ENCODE measurements at places on chromosomes 16 and 17. TPM values are rescaled to one million over a fixed set of nuclear protein-coding genes. Genes with fewer than 3 reads are reported as not detected.

DNA sequence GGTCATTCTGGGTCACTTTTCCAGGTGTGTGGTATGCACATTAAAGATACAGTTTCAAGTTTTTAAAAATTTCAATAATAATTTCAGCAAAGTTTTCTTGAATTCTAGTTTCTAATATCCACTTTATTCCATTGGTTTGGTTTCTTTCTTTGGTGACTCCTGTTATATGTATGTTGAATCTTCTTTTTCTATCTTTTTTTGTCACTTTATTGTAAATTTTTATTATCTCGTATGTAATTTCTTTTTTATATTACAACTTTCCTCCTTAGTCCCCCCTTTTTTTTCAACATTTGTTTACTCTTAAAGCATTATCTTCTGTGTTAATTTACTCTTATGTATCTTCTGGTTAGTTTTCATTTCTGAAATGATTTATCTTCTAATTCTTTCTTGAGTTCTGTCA lies 57.5 kb downstream of the NF1 start:
- no peaks in the 10 kb centered on the region for H3K36me3 ChIP-seq
- no peaks in the 10 kb centered on the region for H3K4me1 ChIP-seq
- DNase-seq: no peak
- no peak overlapping the region for H3K27ac ChIP-seq
- no peaks in the 10 kb centered on the region for H3K27me3 ChIP-seq
- H3K4me3 ChIP-seq: no peak overlapping the region

CHST5 gene
- total RNA-seq: 0.15 TPM

- H3K4me1 ChIP-seq: no peaks in the 10 kb centered on the region
- H3K36me3 ChIP-seq: no peaks in the 10 kb centered on the region
- no peak overlapping the region for H3K4me3 ChIP-seq
- no peaks in the 10 kb centered on the region for H3K27me3 ChIP-seq
- H3K27ac ChIP-seq: no peak overlapping the region
- DNase-seq: peak; percentile 90
These were observed 13.4 kb downstream of the MFSD6L start for GRCh38 chr17:8785547-8786413.

GRCh38 chr16:68382296-68382718 lies 66.0 kb downstream of the SMPD3 start:
- H3K36me3 ChIP-seq: no peaks in the 10 kb centered on the region
- H3K27ac ChIP-seq: no peak overlapping the region
- no peaks in the 10 kb centered on the region for H3K4me1 ChIP-seq
- no peaks in the 10 kb centered on the region for H3K27me3 ChIP-seq

GRCh38 chr16:88614818-88615580 lies 23.4 kb upstream of the IL17C start:
- H3K4me1 ChIP-seq: peaks cover 11% of the 10 kb centered on the region
- H3K27me3 ChIP-seq: no peaks in the 10 kb centered on the region
- no peak overlapping the region for H3K4me3 ChIP-seq
- DNase-seq: no peak
- no peak overlapping the region for H3K27ac ChIP-seq

- H3K27ac ChIP-seq: no peak overlapping the region
- peak; percentile 30 for DNase-seq
- no peaks in the 10 kb centered on the region for H3K27me3 ChIP-seq
- no peaks in the 10 kb centered on the region for H3K4me1 ChIP-seq
- no peak overlapping the region for H3K4me3 ChIP-seq
- no peaks in the 10 kb centered on the region for H3K36me3 ChIP-seq
These were observed 5.5 kb downstream of the DHODH start for GRCh38 chr16:72013888-72014581.

DNA sequence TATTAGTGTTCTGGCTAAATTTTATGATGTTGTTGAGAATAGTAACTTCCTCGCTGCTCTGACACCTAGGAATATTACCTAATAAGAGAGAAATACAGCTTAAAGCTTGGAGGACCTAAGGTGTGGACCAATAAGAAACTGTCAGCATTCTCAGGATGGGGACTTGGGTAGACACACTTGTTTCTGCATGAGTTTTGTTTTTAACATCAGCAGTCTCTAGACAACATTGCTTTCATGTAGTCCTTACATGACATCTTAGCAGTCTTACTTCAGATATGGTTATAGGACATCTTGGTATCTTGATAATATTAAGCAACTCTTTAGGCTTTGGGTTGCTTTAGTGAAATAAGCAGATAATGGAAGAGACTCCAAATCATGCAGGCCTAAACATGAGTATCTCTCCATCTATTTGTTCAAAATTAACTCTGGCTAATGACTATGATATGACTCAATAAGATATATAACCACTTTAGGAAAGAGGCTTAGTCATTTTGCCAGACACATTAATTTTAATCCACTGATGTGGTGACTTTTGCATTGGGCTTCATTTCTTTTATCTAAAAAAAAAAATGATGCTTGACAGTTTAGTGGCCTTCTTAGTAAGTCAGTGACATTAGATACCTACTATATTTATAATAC lies 84.5 kb downstream of the WNT3 start:
- no peak for DNase-seq
- no peak overlapping the region for H3K4me3 ChIP-seq
- no peaks in the 10 kb centered on the region for H3K36me3 ChIP-seq
- no peaks in the 10 kb centered on the region for H3K27me3 ChIP-seq

- no peaks in the 10 kb centered on the region for H3K27me3 ChIP-seq
- DNase-seq: no peak
- no peaks in the 10 kb centered on the region for H3K36me3 ChIP-seq
- peaks cover 12% of the 10 kb centered on the region for H3K4me1 ChIP-seq
- peak overlapping the region; percentile 74 for H3K4me3 ChIP-seq
These were observed 598 bp downstream of the NIP7 start for GRCh38 chr16:69340095-69340644.

SLC25A39 gene
- total RNA-seq: 158 TPM

DNA sequence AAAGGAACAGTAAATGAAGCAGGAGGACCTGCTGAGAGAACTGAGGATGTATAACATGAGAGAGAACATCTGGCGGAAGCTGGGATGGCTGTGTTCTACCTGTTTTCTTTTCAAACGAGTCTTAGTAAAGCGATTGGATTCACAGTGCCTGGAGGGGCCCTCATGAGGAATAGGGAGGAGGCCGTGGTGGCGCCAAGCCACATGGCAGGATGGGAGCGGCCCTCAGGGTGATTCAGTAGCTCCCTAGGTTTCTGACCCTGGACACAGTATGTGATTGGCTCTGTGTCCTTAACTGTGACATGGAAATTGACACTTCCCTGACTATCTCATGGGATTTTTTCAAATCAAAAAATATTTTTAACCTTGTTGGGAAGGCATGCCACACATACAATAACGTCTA lies 32.1 kb downstream of the USP43 start:
- H3K36me3 ChIP-seq: no peaks in the 10 kb centered on the region
- no peaks in the 10 kb centered on the region for H3K27me3 ChIP-seq
- H3K4me1 ChIP-seq: no peaks in the 10 kb centered on the region
- H3K27ac ChIP-seq: no peak overlapping the region
- DNase-seq: no peak

EVPL gene
- 0.18 TPM for total RNA-seq

- no peaks in the 10 kb centered on the region for H3K27me3 ChIP-seq
- H3K4me1 ChIP-seq: no peaks in the 10 kb centered on the region
- no peaks in the 10 kb centered on the region for H3K36me3 ChIP-seq
These were observed 546.4 kb upstream of the EEF2KMT start for GRCh38 chr16:5643855-5644531.
